RPMI7951 (cell line): ENCODE measurements at places on chromosomes 2 and 18.

DNA sequence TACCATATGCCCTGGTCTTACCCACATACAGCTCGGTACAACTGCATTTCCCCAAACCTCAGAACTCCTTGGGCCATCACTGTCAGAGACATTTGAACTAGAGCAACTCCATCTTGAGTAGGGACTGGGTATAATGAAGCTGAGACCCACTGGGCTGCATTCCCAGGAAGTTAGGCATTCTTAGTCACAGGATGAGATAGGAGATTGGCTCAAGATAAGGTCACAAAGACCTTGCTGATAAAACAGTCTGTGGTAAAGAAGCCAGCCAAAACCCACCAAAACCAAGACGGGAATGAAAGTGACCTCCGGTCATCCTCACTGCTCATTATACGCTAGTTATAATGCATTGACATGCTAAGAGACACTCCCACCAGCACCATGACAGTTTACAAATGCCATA lies 131.3 kb downstream of the PIK3C3 start:
- peak; percentile 94 for DNase-seq

DNA sequence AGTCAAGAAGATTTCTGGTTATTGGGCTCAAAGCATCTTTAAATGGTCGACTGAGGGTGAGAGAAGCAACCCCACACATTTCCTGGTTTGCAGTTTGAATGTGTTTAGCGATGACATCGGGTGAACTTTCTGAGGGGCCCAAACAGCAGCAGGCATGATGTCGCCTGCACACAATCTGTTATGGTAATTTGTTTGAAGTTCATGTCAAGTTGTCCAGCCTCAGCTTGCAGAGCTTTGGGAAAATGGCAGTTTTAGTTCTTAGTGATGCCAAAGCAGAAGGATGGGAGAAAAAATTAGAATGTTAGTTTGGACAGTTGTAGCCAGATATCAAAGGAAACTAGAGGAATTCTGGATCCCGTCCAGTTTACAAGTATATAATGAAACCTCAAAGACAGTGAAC lies 284.6 kb downstream of the MBD5 start:
- no peak for DNase-seq

DNA sequence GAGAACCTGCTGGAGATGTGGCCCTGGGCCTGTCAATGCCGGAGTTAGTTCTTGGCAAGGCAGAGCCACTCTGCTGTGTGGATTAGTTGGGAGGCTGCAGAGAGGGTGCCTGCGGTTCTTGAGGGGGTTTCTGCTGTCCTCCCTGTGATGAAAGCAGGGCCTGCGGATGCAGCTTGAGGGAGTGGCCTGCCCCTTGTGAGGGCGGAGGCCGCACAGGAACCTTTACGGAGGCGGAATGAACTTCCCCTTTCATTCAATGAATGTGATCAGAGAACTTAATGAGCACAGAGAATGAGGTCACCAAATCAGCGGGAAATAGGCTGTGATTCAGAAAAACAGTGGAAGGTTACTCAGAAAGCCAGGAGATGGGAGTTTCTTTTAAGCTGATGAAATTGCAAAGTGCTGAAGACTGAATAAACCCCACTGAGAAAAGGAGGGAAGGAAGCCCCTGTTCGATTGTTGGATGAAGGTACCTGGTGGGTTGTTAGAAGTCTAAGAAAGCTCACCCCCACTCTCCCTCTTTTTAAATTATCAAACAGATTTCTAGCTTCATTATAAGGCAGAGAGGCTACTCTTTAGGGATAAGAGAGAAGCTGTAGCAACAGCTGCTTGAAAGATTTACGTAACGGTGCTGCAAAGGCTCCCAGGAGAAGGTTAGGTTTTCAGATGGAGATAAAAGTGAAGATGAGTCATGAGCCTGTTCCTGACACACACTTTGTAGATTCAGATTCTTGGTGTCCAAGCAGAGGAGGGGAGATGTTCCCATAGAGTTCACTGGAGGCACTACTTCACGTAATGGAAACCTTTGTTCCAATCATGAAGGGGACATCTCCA lies 47.4 kb downstream of the VWA3B start:
- DNase-seq, result no peak

DNA sequence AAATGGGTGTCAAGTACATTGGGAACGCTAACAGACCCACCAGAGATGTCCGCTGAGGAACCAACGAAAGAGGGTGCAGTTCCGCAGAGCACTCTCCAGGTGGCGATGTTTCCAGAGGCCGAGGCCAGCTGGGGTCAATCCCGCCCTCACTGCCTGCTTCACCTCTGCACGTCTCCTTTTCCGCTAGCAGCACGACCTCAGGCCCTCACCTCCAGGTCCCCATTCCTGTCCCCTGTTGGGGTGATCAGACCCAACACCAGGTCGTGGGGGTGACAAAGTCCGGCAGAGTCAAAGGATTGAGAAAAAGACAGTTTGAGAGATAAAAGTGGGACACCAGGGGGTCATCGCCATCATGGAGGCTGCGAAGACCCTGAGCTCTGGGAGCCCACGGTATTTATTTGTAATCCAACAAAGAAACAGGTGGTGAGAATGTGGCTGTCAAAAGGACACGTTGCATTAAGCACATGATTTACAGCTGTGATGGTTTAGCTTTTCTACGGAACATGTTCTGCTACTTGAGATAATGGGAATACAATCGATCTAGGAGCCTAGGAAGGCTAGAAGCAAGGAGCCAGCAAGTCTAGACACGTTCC lies 27.3 kb downstream of the ZAP70 start:
- DNase-seq, result no peak

DNA sequence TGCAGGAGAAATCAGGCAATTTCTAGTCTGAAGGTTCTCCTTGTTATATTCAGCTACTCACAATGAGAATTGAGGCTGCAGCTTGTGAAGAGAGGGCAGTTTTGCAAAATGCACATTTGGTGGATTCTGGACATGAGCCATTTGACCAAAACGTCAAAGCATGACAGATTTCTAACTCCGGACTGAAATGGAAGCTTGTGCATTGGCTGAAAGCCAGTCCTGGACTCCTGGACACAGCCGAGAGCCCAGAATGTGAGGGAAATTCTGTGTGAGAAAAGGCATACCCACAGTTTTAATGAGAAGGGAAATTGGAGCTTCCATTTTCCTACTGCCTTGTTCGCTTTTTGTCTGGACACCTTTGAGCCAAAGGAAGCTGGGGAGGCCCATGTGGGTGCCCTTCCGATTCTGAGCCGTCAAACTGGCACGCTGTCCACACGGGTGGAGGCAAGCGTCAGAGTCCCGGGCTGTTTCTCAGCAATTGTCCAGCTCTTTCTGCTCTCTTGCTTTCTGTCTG lies 23.7 kb upstream of the ROCK2 start:
- peak; percentile 60 for DNase-seq

- DNase-seq, result peak; percentile 32
These were observed 2158.6 kb upstream of the PIK3C3 start for GRCh38 chr18:39796393-39796792.

DNA sequence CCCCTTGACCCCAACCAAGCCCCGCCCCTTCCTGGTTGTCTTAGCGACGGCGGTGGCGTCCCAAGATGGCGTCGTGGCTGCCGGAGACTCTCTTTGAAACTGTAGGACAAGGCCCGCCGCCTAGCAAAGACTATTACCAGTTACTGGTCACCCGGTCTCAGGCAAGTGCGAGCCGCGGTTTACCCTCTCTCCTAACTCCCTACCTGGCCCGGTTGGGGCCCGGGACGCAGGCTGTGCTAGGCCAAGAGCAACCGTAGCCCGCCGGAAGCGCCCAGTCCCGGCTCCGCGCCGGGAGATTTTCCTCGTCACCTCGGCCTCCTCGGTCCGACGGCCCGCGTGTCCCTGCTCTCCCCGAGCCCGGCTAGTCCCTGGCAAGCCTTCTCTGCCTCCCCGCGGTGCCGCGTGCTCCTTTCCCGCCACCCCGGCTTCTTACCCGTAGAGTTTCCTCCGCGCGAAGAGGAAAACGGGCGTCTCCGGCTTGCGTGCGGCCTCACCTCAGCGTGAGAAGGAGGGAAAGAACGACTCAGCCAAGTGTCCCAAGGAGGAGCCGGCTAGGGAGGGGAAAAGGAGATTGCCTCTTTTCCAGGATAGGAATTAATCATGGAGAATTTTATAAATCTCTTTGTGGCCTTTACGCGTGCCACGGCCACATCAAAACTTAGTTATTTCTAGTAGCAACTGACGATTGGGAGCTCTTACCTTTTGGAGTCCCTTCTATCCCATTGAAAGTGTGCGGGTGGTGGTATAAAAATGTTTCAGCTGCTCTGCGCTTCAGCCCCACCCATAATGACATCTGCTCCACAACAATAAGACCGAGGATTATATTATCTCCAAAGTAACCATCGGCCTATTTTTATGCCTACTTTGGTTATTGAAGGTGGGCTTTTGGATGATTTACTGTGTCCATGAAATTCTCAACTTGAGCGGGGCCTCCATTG lies at the start of gene FBXO36:
FBXO36 (plus strand) TSS at position 55 of the 938 bp plus-strand sequence; CDS start at position 66, 11 bp downstream.
- peak; percentile 68 for DNase-seq

DNA sequence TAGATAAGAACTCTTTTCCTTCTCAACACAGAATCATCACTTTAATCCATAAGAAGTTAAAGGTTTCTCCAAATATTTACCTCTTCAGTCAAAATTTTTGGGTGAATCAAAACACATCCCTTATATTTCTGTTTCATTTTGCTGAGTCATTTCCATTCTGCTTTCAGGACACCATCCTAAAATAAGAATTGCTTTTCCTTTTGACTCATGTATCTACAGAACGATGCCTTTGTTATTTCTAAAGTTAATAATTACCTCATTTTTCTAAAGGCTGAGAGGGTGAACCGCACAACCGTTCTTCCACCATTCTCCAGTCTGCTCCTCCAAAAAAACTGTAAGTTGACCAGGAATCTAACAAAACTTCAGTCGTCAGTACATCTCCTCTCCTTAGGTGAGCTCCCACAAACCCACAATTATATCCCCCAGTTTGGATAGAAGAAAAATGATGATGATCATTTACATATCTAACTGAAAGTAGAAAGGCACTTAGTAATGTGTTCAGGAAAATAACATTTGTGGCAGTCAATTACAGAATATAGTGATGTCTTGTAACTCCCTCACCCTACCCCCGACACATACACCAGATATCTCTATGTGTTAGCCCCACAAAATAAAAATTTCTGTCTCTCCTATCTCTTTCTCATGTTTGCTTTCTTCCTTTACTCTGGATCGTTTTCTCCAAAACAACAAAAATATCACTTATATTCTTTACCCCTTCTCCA lies 162.5 kb downstream of the RAD51AP2 start:
- no peak for DNase-seq

DNA sequence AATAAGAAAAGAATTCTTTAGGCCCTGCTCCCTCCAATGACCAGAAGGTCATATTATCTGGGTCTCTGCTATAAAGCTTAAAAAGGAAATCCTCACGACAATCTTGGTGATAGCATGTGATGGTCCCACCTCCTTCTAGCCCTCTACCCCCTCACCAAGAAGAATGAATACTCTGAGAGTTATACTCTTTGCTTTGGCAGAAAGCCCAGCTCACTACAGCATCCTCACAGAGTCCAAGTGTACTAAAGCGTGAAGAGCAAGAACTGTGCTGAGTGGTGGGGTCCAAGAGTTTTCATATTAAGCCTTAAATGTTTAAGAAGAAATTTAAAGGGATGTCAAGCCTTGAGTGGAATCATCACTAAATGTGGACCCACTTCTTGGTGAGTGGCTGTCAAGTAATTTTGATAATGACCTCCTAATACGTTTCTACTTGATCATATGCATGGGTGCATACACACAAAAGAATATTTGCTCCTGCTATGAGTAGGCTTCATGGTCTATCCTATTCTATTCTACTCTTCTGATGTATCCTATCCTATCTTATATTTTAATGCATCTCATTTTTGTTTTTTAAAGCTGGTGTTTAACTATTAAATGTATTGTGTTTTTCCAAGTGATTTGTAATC lies 16.5 kb upstream of the SERPINB7 start:
- DNase-seq, result peak; percentile 46

- DNase-seq, result peak; percentile 42
These were observed 10.9 kb upstream of the MYOM1 start for GRCh38 chr18:3230401-3231334.

DNA sequence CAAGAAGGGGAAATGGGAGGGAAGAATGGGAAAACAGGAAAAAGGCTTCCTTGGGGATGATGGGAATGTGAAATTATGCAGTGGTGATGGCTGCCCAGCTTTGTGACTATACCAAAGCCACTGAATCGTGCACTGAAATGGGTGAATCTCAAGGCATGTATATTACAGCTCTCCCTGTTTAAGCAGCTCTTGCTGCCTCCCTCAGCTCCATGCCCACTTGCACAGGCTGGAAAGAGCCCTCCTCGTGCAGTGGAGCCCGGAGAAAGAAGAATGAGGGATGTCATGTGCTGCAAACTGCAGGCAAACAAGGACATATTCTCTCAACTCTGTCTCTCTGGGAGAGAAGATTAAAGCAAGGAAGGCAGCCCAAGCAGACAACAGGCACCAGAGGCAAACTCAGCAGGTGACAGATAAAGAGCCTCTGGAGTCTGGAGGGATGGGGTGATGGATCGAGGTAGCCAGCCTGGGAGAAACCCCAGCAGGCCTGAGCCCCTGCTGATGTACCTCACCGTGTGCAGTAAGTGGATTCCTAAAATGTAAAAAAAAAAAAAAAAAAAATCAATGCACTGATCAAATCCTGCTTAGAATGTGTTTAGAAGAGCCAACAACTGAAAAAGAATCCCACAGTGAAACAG lies 62.4 kb upstream of the SLC66A3 start:
- no peak for DNase-seq

DNA sequence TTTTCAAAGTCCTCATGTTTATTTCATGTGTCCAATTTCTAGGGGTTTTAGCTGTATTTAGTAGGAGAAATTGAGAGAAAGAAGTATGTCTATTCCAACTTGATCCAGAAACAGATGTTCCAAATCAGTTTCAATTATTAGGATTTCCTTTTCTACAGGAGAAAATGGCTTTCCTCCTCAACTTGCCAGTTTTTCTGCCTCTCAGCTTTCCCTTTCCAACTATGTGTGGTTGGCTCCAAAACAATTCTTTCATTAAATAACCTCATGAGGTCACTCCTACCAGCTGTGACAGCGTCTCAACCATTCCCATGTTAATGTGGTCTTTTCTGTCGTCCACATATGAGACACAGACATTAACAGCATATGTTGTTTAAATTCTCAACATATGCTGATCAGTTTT lies 13.1 kb downstream of the XIRP2 start:
- DNase-seq, result no peak

- DNase-seq, result no peak
These were observed 203.0 kb upstream of the KCNJ3 start for GRCh38 chr2:154495455-154495868.

GRCh38 chr2:151325581-151326095 lies 31.8 kb upstream of the TNFAIP6 start:
- DNase-seq, result no peak

DNA sequence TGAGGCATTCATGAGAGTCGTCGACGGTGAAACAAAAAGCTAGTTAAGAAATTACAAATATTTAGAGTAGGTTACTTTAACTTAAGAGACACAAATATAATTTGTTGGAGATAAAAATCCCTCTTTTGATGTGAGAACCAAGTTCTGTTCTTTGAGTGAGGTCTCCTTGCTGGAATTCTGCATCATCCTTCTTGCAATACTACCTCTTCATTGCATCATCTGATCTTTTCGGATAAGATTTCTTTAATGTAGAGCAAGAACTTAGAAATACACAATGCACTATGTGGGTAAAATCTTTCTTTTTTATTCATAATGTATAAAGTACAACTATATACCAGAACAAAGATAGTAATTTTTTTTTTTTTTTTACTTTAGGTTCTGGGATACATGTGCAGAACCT lies 118.4 kb downstream of the ARL4C start:
- peak; percentile 38 for DNase-seq
